ENCODE measurements at places on chromosomes 5 and 9.

- peak; percentile 84 for DNase-seq
Measured at GRCh38 chr5:165360784-165361542, 1855.5 kb downstream of the MAT2B start.

DNA sequence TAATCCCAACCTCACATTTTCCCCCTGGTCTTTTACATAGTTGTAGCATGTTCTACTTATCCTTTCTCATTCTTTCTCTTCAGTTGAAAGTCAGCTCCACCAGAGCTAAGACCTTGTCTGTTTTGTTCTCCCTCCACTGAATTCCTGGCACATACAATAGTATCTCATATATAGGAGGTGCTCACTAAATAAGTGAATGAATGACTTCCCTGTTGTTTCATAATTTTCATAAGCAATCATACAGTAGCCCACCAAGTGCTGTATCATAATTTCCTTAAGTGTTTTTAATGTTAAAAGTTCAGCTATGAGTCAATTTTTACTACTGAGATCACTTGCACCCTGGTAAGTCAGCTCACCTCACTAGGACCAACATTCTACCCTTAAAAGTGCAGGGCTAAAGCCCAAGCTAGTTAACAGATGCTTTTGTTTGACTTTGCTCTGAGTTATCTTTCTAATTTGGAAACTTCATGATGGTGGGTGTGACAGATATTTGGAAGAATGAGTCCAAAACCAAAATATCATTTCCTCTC is 27.6 kb downstream of the TMEM245 start:
- no peak for DNase-seq

DNA sequence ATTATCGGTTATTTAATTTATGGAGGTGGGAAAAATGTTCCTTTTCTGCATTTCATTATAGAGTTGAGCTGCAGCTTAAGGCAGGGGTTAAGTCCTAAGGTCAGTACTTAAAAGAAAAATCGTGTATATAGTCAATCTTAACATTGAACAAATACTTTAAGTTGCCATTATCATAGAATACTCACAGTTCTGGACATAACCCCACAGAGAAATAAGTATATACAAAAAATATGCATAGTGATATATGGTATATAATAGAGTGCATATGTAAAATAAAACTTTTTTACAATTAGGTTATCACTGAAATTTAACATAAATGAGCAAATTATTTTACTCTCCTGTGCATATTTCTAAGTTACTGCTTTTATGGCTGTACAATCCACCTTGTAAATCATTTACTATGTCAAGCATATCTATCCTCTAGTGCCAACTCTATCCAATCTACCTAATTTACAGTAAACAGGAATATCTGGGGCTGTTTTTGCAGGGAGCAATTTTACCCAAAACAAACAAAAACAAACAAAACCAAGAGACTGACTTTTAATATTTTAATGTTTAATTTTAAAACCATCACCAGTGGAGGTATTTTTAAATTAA is 28.8 kb downstream of the TTC39B start:
- DNase-seq: no peak

DNA sequence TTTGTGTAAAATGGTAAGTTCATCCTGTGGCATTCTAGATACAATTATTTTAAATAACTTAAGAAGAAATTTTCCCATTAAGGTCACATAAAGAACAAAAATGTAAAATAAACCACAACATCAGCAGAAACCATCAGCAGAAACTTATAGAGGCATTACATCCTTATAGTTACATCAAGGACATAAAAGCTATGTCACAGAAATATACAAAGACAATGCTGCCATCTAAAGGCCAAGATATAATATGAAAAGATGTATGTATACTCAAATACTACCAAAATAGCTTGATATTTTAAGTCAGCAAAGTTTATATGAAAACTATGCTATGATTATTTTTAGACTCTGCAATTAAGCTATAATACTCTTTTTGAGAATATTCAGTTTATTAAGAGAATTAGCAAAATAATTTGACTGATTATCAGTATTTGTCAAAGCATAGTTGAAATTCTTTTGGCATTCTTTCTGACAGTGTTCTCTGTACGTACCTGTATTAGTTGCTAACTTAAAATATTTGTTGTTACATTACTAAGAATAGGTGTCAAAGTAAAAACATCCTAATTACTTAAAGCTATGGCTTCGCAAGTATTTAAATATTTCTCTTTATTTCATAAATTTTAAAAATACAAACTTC is 36.2 kb downstream of the FBXL17 start:
- DNase-seq: peak; percentile 2

GRCh38 chr5:98016771-98017170 is 756.7 kb upstream of the RGMB start:
- DNase-seq: no peak

Measured in NCI-H1417 (cell line).